ENCODE measurements at places on chromosomes 2 and 18.

DNA sequence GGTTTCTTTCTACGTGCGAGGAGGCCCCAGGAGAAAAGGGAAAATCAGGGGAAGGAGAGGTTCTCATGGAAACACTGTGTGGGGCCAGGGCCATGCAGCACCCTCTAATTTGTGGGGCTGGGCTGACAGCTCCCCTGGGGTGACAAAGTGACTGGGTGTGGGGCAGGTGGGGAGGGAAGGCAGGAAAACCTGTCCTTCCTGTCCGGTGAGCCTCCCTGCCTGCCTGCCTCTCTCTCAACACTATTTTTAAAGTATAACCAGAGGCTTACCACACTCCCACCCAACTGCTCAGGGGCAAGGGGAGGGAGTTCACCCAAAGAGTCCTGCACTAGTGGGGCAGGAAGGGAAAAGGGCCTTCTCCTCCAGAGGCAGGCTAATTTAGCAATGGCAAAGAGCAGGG is 10.5 kb upstream of the EPAS1 start:
- no peak for DNase-seq

DNA sequence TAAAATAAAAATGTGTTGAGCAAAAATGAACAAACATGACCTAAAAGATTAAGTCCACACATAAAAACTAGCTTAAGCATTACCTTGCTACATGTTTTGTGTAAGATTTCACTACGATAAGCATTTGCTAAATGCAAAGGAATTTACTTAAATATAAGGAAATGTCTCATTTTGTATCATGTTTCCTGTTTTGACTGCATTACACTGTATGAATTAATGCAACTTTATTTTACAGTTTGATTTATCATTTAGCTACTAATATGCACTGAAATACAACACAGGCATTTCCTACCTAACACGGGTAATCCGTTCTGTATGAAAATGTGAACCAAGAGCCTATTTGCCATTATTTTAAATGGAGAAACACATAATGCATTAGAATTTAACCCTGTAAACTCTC is 1076.5 kb upstream of the DDX18 start:
- DNase-seq, result no peak

DNA sequence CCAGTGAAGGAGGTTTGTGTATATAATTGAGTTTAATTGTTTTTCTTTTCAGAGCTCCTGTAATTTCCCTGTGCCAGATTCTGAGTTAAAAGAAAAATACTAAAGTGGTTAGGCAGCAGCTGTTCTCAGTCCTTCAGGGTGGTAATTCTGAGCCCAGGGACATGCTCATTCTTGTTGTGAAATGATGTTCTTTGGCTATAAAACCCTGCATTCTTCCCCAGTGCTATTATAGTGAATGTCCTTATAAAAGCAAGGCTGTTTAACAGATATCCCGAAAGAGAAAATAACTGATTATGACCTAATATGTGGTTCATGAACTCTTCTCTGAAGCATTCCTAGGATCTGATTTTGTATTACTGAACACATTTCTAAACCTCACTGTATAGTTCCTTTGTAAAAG is 34.0 kb downstream of the ADAM23 start:
- DNase-seq, result no peak

DNA sequence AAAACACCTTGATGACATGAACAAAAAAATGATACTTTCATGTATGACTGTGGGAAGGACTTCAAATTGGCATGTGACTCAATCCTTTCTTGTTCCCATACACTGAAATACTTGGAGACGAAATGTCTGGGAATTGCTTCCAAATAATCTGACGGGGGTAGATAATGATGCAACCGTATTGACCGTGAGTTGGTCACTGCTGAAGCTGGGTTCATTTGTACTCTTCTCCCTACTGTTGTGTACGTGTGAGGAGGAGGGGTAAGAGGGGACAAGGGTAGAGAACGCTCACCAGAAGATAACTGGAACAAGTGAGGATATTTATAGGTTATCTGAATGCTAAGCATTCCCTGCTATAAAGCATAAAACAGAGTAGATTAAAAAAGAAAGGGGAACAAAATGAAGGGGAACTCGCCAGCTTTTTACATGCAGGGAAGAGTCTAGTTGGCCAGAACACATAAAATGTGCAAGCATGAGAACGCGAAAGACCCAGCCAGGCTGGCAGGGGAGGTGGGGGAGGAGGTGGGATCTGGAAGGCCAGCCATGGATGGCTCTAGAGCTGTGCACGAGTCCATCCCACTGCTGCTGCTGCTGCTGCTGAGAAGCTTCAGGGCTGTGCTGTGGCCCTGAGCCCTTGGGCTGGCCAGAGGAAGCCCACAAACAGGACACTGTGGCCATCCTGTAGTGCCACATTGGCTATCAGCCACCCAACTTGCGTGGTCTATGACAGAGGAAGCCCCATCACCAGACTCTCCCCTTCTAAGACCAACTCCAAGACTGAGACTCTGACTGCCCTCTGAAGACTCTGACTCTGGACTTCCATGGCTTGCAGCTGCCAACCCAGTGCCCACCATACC is 15.2 kb upstream of the CETN1 start:
- no peak for DNase-seq

DNA sequence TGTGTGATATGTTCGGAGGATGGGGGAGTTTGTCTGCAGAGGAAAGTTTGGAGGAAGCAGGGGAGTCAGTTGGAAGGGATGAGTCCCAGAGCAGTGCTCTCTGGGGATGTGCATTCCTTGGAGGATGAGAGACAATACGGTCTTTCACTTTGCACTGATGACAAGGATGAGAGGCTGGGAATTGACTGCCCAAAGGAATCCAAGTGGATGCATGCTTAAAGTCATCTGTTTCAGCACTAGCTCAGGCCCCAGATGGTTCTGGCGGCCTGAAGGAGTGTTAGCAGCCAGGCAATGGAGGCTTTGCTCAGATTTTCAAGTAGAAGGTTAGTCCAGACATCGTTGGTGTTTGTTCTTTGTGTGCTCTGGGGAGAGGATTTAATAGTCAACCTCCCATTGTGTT is 100.2 kb downstream of the CRIM1 start:
- no peak for DNase-seq

- DNase-seq, result no peak
Observed at GRCh38 chr2:5734859-5735520, 42.8 kb downstream of the SOX11 start.

DNA sequence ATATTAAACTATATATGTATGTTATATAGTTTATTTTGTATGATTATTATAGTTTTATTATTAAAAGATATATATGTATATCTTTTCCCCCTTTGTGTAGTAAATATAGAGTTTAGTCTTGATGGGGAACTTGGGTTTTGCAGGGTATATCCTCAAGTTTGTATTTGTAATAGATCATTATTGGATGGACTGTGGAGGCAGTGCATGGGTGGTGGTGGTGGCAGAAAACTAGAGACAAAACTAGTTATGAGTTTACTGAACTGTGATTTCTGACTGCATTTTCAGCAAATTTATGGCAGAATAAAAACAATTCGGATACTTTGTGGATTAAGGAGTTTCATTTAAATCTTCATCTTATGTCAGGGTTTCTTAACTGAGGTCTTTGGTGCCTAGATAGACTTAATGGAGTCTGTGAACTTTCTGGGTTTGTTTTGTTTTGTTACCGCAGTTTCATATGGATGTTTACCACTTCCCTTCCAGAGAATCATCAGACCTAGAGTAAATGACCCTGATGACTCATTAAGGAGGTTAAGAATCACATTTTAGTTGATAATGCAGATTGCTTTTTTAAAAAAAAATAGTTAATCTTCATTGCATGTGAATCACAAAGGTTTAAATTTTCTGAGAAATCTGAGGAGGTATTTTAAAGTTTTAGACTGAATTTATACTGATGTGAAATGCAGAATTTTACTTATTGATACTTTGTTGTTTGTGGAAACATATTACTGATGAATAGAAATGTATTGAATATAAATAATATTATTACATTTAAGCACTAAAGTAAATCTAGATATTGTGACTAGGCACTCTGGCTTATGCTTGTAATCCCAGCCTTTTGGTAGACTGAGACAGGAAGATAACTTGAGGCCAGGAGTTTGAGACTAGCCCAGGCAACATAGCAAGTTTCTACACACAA is 14.5 kb downstream of the EPC2 start:
- no peak for DNase-seq

GRCh38 chr2:189465076-189465475 is 23.8 kb downstream of the WDR75 start:
- DNase-seq, result no peak

GRCh38 chr2:64128943-64129391 is 15.3 kb downstream of the PELI1 start:
- no peak for DNase-seq

DNA sequence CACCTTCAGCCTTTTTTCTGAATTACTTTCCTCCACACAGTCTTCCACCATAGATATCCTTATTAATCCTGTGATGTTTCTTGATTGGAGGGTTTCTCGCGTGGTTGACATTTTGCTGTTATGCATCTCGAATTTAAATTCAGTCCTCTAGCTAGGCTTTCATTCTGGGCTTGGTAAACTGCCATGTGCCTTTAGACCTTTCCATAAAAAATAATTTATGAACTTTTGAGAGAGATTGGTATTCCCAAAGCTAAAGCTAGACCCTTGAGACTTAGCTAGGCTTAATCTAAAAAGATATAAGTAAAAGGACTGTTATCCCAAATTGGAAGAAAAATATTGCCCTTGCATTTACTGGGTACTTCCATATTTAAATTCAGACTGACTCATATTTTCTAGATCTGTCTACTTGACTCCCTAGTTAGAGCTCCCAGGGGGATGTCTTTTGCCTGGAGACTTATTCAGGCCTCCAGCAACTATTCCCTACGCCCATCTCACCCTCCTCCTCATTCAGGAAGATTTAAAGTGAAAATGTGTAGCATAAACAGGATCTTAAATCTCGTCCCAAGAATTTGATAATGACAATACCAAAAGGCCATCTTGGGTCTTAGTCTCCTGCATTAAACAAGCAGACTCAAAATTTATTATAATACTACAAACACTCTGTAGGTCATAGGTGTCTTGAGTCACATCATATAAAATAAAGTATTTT is 60.3 kb downstream of the KIAA2012 start:
- DNase-seq, result no peak

GRCh38 chr2:129904532-129905446 is 74.7 kb upstream of the RAB6C start:
- no peak for DNase-seq

DNA sequence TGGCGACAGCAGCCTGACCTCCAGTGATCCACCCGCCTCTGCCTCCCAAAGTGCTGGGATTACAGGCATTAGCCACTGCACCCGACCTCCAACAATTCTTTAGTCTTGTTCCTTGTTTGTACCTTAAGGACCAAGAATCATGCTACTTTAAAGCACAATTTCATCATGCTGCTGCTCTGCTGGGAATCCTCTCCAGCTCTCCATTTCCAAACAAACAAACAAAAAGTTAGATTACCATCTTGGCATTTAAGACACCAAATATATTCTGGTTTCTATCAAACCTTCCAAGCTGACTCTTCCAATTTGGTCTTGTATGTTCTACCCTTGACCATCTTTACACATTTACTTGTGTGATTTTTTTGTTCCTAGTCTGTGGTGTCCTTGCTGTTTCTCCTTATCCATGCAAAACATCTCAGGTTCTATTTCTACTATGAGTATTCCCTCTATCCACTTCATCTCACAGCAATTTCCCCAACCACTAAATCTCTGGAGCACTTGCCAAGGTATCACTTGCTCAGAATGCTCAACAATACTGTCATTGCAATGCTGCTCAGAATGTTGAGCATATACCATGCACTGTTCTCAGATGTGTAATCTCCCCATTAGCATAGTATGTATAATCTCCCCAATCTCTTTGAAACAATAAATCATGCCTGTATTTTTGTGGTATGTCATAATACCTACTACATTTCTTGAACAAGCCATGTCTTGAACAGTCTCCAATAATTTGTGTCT is 73.2 kb upstream of the GALNT5 start:
- DNase-seq, result no peak

All from fibroblast of the conjunctiva (primary cell).